ENCODE measurements at places on chromosomes 7 and 10.

GRCh38 chr7:13751766-13752165 is 237.7 kb downstream of the ETV1 start:
- ATAC-seq = no peak

DNA sequence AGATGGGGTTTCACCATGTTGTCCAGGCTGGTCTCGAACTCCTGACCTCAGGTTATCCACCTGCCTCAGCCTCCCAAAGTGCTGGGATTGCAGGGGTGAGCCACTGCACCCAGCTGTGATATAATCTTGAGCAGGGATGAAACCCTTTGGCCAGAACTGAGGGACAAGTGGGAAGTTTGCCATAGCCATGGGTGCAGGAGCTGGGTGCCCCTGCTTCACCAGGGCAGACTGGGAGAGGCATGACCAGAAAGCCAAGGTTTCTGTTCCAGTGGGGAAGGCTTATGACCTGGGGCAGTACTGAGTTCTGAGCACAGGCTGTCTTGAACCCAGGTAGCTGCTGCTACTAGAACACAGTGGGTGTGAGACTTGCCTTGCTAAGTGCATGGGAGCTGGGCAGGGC is 40.5 kb upstream of the CDK13 start:
- no peak for ATAC-seq

GRCh38 chr7:131819891-131820290 is 263.5 kb upstream of the PODXL start:
- no peak for ATAC-seq

DNA sequence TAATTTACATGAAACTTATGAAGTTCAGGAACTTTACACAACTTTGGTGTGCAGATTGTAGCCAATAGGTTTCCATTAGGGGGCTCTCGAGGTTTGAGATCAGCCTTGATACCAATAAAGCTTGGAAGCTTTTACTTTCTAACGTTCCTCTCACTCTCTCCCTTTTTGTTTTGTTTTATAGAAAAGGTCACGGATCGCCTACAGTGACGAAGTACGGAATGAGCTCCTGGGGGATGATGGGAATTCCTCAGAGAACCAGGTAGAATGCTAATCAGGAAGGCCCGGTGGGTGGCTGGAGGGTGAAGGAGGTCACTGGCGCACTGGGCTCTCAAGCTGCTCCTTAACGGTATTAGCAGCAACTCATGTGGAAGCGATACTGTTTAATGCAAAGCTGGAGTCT is 79.9 kb downstream of the VTI1A start:
- ATAC-seq = no peak

DNA sequence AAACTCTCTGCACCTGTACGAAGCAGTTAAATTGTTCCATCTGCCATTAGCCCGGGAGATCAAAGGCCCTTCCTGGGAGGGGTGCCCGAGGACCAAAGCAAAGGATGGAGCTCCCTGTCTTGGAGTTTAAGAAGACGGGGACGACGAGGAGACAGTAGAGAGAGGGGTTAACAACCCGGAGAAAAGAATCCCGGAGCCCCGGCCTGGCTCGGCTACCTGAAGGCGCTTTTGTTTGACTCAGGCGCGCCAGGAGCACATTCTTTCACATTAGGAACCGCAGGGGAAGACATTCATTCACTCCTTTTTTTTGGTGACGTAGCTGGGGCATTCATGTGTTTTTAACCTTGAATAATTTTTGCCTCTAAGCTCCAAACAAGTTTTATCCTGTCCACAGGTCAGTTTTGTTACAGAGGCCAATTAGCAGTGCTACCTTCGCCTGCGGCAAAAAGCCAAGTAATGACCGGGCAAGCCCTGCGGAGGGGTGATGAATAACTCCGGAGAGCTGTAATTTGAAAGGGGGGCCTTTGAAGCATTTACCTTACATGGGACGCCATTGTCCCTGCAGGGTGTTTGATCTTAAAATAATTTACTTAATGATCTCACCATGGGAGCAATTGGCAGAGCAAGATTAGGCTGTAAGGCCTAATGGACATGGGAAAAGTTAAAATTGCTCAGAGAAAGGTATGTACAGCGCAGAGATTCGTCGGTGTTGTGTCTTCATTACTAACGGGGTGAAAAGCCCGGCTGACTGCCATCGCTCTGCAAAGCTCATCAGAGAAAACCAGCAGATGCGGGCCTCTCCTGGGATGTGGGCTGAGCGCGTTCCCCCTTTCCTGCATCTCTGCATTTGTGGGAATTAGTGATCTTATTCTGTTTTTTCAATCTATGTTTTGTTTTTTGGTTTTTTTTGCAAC is 258.0 kb upstream of the SP4 start:
- no peak for ATAC-seq

DNA sequence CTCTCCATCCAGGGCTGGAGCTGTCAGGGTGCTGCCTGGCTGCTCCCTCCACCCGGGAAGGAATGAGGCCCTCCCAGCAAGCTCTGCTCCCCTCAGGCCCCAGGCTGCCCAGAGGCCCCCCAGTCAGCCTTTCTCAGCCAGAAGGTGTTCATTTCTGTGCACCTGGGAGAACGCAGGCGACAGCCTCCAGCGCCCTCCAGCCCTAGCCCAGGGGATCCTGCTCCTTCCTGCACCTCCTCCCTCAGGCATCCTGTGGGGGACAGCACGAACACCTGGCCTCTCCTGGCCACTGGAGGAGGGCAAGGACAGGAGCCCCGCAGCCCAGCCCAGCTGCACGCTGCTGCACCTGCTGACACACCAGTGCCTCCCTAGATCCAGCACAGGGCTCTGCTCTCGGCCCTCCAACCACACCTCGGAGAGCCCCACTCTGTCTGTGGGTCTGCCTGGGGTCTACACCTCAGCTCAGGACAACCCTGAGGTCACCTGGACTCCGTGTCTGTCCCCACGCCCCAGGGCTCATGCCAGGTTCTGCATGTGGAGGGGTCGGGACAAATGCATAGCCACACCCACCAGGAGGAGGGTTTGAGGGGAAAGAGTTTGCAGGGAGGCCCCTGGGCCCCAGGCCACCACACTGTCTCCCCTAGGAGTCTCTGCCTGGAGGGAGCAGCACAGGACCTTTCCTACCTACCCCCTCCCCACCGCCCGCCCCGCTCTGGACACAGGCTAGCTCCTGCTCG is 7.4 kb upstream of the PWWP2B start:
- ATAC-seq = no peak

DNA sequence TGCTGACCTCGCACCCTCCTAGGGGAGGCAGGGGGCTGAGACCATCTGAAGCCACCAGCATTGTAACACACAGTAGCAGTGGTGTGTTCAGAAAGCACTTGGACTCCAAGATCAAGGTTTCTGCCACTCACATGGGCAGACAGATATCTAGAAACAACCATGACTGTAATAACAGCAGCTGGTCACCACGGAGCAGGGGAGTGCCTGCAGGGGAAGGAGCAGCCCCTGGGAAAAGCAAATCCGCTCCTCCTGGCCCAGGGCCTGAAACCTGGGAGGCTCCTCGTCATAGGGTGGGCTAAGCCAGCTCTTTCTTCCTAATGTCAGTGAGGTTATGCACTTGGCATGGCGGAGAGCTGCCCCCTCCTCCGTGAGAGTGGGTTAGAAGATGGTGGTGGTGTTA is 118.4 kb upstream of the INSYN2A start:
- ATAC-seq = no peak

Measured in gastroesophageal sphincter (tissue), 4 donors.